ENCODE measurements at places on chromosomes 1 and 21.

GRCh38 chr1:95013950-95014574 is 58.7 kb downstream of the ALG14 start:
- H3K27me3 ChIP-seq, result no peaks in the 10 kb centered on the region
- peaks cover 10% of the 10 kb centered on the region for H3K4me1 ChIP-seq
- peaks cover 9% of the 10 kb centered on the region for H3K36me3 ChIP-seq

DNA sequence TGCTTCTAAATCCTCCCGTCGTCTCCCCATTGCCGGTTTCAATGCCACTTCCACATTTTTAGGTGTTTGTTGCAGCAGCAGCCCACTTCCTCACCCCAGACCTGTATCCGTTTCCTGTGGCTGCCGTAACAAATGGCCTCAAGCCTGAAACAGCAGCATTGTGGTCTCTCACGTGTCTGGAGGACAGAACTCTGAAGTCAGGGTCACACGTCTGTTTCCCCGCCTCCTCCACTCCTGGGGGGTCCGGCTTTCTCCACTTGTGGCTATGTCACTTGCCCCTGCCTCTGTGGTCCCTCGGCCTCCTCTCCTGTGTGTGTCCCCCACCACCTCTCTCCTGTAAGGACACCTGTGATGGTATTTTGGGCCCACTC is 21.8 kb downstream of the TRPM2 start:
- H3K4me3 ChIP-seq, result peak overlapping the region; percentile 0
- peak overlapping the region; percentile 12 for H3K27ac ChIP-seq
- peaks cover 18% of the 10 kb centered on the region for H3K4me1 ChIP-seq

GRCh38 chr1:53123453-53124140 is 18.8 kb downstream of the SLC1A7 start:
- no peak overlapping the region for H3K27ac ChIP-seq
- no peak overlapping the region for H3K4me3 ChIP-seq
- no peaks in the 10 kb centered on the region for H3K4me1 ChIP-seq

GRCh38 chr1:152252157-152252556 is 28.2 kb upstream of the HRNR start:
- no peaks in the 10 kb centered on the region for H3K36me3 ChIP-seq
- H3K27ac ChIP-seq, result no peak overlapping the region
- H3K4me1 ChIP-seq, result no peaks in the 10 kb centered on the region
- peaks cover 4% of the 10 kb centered on the region for H3K27me3 ChIP-seq
- no peak for DNase-seq

DNA sequence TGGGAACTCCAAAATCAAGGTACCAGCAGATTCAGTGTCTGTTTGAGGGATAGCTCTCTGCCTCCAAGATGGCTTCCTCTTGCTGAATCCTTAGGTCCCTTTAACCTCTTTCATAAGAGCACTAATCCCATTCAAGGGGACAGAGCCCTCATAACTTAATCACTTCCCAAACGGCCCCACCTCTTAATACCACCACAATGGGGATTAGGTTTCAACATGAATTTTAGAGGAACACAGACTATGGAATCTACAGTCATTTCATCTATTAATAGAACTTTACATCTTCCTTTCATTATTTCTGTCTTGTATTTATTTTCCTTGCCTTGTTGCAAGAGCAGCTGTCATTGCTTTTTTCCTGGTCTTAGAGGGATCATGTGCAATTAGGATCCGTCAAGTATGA is 30.3 kb downstream of the HOOK1 start:
- no peak overlapping the region for H3K27ac ChIP-seq
- peaks cover 27% of the 10 kb centered on the region for H3K36me3 ChIP-seq
- DNase-seq, result no peak
- H3K4me3 ChIP-seq, result no peak overlapping the region

DNA sequence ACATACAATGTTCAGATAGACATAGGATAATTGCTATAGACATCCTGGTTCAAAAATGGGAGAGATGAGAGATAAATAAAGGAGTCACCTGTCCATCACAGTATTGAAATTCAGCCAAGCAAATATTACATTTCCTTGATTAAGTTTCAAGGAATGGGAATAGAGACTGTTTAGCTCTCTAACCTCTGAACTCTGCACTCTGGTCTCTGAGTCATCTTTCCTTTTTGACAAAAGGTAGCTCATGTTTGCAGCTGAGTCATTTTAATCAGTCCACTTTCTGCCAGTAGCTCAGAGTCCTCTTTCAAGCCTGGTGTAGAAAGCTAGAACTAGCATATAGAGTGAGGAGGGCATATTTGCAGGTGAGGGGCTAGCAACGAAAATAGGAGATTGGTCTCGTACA is 51.4 kb upstream of the GJA8 start:
- peaks cover 12% of the 10 kb centered on the region for H3K27me3 ChIP-seq
- H3K4me1 ChIP-seq, result no peaks in the 10 kb centered on the region
